Ureter (tissue), 1 donor: ENCODE measurements at places on chromosomes 11 and 22. TPM values are rescaled to one million over a fixed set of nuclear protein-coding genes. Genes with fewer than 3 reads are reported as not detected.

LSP1 gene
- total RNA-seq, result 47.4 TPM

MEI1 gene
- 6.8 TPM for total RNA-seq

COMMD9 gene
- 55.9 TPM for total RNA-seq

DNA sequence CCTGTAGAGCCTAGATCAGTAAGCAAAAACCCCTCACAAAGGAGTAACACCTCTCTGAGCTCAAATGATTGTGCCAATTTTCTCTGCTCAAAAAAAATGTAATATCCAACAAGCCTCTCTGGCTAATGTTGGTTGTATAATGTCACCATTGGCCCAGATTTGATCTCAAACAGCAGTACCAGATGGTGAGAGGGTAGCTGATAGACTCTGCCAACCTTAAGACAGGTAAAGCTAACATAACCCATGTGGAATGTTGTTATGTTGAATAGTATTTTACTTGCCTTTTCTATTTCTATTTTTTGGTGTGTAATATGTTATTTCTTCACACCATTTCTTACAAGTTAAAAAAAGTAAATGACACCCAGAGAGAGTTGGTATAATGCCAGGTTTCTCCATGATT lies 166.7 kb upstream of the GUCY1A2 start:
- DNase-seq, result no peak

GRCh38 chr11:130145311-130145812 lies 14.2 kb upstream of the ST14 start:
- no peak for DNase-seq

GRCh38 chr22:48228468-48228867 lies 1466.0 kb downstream of the TBC1D22A start:
- no peak for DNase-seq

DNA sequence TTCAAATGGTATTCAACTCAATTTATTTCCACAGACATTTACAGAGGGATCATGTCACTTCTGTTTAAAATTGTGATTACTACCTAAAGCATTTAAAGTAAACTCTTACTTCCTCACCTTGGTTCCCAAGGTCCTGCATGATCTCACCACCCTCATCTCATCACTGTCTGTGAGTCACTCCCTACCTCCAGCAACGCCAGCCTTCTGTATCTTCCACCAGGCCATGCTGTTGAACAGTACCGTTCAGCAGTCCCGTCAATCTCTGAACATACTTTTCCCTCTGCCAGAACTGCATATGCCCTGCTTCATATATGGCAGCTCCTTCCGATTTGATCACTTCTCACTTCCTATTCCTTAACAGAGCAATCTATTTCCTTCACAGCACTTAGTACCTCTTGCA lies 2.0 kb downstream of the FBXO3 start:
- DNase-seq, result no peak

SYT9 gene
- 0.60 TPM for total RNA-seq

PNPLA3 gene
- total RNA-seq, result 0.75 TPM

ISX gene
- not detected for total RNA-seq

ANO5 gene
- 5.2 TPM for total RNA-seq

DNA sequence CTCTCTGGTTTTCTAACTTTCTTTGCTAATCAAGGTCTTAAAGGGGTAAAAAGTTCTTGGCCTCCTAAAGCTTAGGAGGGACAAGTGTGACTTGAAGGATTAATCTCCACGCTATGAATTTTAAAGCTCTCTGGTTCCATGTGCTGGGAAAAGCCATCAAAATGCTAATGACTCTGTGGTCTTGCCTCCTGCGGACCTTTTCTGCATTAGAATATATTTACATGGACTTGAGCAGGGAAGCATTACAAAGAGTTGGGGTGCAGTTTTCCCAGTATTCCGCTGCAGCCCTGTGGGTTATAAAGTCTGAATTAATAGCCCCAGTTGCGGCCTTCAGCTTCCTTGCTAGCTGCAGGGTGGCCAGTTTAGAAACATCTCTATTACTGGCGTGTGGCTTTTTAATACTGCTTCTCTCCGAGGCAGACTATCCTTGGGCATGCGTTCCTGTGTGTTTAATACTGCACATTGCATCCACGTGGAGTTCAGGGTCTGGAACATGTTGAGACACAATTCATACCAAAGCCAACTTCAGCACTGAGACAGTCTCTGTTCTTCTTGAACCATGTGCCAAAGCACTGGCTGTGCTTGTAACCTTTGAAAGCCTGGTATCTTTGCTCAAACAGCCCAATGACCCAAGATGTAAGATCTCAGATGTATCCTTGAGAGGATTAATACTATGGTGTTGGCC lies 27.3 kb downstream of the TSPAN18 start:
- no peak for DNase-seq

PATE2 gene
- 0.23 TPM for total RNA-seq

- no peak for DNase-seq
Observed at GRCh38 chr11:3894128-3894731, 38.8 kb downstream of the STIM1 start.

- no peak for DNase-seq
Observed at GRCh38 chr11:71431271-71431670, 16.9 kb downstream of the DHCR7 start.

DNA sequence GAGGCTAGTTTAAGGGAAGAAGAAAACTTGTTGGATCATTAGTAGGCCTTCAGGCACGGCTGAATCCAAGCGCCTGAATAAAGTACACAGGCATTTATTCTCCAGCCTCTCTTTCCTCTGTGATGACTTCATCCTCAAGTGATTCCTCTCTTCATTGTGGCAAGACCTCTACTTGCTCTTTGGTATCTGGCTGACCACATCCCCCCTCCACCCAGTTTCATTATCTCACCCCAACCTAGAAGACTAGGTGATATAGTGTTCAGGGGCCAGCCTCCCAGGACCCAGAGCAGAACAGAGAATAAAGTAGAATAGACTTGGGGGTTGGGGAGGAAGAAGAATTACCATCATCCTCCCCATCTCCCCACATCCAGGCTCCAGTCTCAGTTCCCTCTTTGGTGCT lies 189.3 kb downstream of the MIAT start:
- DNase-seq, result no peak

GRCh38 chr22:38569972-38570778 lies at the start of gene DMC1:
Gene DMC1 (minus strand): TSS chr22:38570183. CDS start chr22:38568256, 1,927 bp downstream.
- DNase-seq, result peak; percentile 94

- DNase-seq, result no peak
Observed at GRCh38 chr11:117375960-117376359, 48.3 kb downstream of the CEP164 start.

DNA sequence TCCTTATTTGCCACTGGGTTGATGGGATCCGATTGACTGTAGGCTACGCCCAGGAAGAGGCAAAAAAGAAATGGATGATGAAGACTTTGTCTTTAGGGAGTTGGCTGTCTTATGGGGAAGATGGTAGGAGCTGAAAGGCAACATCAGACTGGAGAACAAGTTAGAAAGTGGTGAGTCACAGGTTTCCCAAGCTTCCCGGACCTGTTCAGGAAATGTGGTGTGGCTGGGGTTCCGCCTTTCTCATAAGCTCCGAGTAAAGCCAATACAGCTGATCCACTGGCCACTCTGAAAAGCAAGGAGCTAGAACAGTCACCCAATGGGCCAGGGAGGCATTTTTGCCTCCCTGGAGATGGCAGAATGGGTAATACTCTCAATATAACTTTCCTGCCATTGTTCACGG lies 194.5 kb downstream of the SNX19 start:
- DNase-seq, result no peak

- no peak for DNase-seq
Observed at GRCh38 chr22:35488513-35488912, 52.1 kb upstream of the RASD2 start.

GRCh38 chr11:123543797-123544196 lies 110.6 kb downstream of the SCN3B start:
- DNase-seq, result no peak

PKP3 gene
- total RNA-seq, result 78.5 TPM

DNA sequence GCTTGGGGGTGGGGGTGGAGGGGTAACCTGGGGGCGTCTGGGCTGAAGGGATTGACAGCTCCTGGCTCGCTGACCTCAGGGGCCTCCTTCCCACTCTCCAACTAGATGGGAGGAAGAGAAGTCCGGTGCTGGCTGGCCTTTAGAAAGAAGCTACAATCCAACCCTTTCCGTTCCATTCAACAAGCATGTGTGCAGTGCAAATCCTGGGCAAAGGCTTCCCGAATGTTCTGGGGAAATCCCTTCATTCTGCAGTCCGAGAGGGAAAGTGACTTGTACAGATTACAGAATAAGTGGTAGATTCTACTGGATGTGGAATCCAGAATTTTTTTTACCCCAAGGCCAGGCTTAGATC lies 149.9 kb downstream of the FEZ1 start:
- DNase-seq, result no peak

GRCh38 chr11:2518983-2519340 lies 74.2 kb downstream of the KCNQ1 start:
- DNase-seq, result peak; percentile 31

CECR2 gene
- total RNA-seq, result 10.0 TPM

- DNase-seq, result no peak
Observed at GRCh38 chr11:132032555-132032954, 662.1 kb downstream of the NTM start.

GRCh38 chr11:81495699-81496292 lies 1237.9 kb downstream of the FAM181B start:
- no peak for DNase-seq

- DNase-seq, result peak; percentile 31
Observed at GRCh38 chr22:48404801-48405447, 1422.7 kb downstream of the BRD1 start.

GRCh38 chr22:25875461-25875860 lies 133.5 kb downstream of the MYO18B start:
- no peak for DNase-seq

NXPE2 gene
- 0.21 TPM for total RNA-seq

DNA sequence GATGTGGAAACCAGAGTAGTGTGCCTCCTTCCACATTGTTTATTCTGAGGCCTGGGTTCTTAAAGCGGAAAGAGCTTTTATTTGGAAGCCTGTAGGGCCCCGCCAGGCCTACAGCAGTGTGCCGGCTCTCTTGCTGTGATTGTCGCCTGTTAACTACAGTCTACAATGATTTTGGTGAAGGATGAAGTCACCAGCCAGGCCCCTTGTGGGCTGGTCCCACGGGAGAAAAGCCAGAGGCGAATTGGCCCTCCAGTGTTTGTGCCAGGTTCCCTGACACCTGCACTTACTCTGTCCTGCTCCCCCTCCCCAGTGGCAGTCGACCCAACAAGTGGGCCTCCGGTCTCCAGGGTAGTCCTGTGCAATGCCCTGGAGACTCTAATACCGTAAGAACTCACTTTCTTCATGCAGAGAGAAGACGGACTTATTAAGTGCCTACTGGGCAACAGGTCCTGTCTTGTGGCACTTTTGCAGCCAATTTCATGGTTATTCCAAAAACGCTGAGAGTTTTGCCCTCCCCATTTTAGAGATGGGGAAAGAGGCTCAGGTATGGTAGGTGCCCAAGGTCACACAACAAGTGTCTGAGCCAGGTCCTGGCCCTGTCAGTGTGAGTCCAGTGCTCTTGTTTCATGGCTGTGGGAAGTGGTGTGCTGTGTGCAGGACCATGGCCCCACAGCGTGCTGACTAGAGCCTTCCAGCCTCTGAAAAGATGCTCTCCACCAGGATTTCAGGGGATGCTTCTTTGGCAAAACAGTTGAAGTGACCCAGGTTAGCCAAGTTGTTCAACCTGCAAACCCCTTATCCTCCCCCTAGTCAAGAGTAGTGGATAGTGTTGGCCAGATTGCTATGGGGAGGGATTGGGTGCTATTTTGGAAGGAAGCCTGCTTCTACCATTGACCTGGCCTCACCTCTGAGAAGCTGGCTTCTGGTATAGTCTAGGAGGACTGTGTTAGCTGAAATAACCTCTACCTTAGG lies 1.4 kb downstream of the MICAL2 start:
- DNase-seq, result no peak

- no peak for DNase-seq
Observed at GRCh38 chr22:39997939-39998726, 3.4 kb downstream of the FAM83F start.

GVQW3 gene
- 2.4 TPM for total RNA-seq

SREBF2 gene
- 165 TPM for total RNA-seq

- no peak for DNase-seq
Observed at GRCh38 chr11:35030716-35031213, 108.2 kb upstream of the CD44 start.

GRCh38 chr11:21321530-21321929 lies 652.1 kb downstream of the NELL1 start:
- no peak for DNase-seq

GRCh38 chr11:24289301-24289700 lies 207.6 kb upstream of the LUZP2 start:
- no peak for DNase-seq

DNA sequence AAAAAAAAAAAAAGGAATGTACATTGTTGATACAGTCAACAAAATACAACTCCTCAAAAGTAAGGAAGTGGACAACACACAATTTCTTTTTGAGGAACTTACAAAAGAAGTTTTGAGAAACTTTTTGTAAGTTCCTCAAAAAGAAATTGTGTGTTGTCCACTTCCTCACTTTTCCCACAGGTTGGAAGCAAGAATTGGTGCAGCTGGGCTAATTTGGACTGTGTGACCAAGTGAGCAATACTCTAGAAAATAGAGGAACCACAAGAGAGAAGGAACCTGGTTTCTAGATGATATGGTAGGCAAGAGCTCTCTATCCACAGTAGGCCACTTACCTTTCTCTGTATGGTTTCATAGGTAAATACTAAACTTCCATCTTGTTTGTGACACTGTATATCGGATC lies 1053.8 kb downstream of the LRRC4C start:
- DNase-seq, result no peak

MTMR3 gene
- total RNA-seq, result 81.3 TPM
